ENCODE measurements at places on chromosomes 4 and X.

GRCh38 chrX:71629467-71629866 lies 11.2 kb upstream of the CXCR3 start:
- DNase-seq, result no peak

DNA sequence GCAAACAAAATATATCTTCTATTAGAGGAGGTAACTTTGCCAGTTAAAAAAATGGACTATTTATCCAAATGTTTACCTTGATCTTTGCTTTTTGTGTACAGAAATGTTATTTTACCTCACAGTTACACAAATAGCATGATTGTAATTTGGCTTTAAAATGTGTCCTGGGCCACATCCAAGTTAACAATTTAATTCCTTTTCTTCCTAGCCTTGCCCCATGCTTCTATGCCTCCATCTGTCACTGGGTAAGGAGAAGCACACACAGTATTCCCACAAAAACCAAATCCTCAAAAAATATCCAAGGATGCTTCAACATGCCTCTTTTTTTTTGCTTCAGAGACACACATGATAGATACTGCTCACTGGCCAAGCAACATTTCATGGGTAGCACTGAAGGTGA lies 30.9 kb downstream of the GRXCR1 start:
- DNase-seq, result no peak

- DNase-seq, result no peak
Measured at GRCh38 chrX:145393702-145394235, 146.5 kb downstream of the SPANXN1 start.

GRCh38 chrX:74408304-74408703 lies 13.0 kb upstream of the SLC16A2 start:
- DNase-seq, result no peak

DNA sequence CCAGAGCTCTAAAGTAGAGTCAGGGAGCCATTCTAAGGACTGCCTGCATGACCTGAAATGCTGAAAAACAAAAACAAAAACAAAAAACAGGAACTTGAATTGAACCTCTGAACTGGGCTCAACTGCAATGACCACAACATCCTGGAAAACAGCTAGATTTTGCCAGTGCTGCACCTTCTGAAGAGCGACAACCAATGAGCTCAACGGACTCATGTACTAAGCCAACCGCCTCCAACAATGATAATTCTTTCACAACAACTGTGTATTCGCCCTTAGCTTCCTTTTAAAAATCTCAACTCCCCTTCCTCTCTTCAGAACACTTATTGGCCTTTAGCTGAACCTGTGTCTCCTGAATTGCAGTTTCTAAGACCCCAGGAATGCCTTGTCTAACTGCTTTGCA lies 69.8 kb downstream of the HAUS3 start:
- DNase-seq, result no peak

- no peak for DNase-seq
Measured at GRCh38 chr4:71595576-71596108, 188.2 kb downstream of the GC start.

DNA sequence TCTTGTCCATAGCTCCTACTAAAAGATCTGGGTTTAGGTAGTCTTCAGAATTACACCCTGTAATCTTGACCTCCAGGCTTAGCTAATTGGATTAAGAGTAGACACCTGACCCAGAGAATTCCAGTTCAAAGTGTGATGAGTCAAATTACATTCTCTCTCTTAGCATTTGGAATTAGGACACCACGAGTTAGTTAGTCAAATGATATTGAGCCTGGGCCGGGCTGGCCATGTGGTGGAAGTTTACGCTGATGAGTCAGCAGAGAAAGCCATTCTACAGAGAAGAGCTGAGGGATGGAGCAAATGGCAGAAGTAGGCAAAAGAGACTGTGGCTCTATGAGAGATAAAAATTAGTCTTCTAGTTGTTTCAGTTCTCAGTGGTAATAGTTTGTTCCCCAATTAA lies 31.1 kb downstream of the CEP44 start:
- no peak for DNase-seq

DNA sequence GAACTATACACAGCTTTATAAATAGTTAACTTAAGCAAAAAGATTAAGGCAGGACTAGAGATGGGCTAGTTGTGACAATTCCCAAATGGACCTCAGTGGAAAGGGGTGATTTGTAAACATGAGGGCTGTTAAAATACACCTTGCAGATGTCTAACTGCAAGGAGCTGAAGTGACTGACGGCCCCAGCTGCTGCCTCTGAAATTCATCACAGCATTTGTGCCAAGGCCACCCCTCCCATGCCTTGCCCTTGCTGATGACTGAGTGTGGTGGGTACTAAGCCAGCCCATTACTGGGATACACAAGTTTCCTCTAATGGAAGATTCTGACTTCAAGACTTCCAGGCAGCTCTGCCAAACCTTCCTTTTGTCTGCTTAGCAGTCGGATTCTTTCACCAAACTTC lies 23.7 kb upstream of the EGFL6 start:
- DNase-seq, result no peak

GRCh38 chrX:124098089-124098488 lies 136.6 kb downstream of the STAG2 start:
- no peak for DNase-seq

DNA sequence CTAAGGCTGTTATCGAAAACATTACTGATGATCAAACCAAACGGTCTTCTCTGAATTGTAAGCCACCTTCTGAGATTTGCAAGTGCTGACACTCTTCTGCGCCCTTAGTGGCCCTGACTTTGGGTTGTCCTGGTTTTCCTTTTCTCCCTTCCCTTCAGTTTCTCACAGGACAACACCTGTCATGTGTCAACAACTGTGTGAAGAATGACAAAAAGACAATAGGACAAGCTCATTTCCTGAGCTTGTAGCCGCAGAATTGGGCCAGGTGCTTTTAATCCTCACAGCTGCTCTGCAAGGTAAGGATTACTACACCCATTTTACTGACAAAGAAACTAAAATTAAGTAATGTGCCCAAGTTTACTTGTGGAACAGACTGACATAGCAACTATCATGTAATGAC lies 44.9 kb upstream of the TXK start:
- no peak for DNase-seq

DNA sequence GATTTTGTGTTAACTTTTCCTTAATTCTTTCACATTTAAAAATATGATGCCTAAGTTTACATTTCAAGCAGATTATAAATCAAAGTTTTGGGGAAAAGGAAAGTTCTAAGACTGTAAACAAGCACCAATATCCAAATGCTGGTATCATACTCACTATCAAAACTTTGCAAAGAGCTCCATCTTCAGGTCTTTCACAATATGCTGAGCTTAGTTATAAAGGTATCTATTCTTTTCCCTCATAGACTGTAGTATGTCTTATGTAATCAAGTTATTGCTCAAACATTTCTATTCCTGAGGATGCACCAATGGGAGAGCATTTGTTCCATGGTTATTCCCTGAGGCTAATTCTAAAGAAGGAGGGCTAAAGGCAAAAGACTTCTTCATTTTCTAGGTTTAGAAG lies 207.9 kb upstream of the FAM241A start:
- DNase-seq, result no peak

- no peak for DNase-seq
Measured at GRCh38 chr4:56311299-56311975, 75.9 kb downstream of the AASDH start.

Measured in stimulated activated CD4-positive, alpha-beta T cell treated with anti-CD3 and anti-CD28 coated beads, Interleukin-2, amount 100 ng/mL, for 24 hours (primary cell).